Stimulated activated CD8-positive, alpha-beta memory T cell treated with anti-CD3 and anti-CD28 coated beads, Interleukin-7, amount 100 ng/mL, for 24 hours (primary cell): ENCODE measurements at places on chromosomes 11 and 22.

- DNase-seq, result no peak
Measured at GRCh38 chr11:62909107-62909894, 11.9 kb downstream of the CHRM1 start.

GRCh38 chr11:130023204-130023603 is 20.6 kb upstream of the PRDM10 start:
- no peak for DNase-seq

DNA sequence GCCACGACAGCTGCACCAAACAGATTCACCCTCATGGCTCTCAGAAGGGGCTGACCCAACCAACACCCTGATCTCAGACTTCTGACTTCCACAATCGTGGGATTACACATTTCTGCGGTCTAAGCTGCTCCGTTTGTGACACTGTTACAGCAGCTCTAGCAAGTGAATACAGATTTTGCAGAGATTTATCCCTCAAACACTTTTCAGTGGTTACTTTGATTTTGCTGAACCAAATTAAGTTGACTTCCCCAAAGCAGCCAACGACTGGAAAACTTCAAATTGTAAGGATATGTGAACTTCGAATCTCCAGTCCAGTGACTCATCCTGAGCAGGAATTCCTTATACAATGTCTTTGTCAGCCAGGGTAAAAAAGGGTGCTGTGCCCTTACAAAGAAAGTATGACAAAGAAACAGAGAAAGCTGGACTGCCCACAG is 14.8 kb upstream of the INCENP start:
- DNase-seq, result no peak

GRCh38 chr11:72069787-72070251 is 10.5 kb downstream of the NUMA1 start:
- DNase-seq, result no peak

- no peak for DNase-seq
Measured at GRCh38 chr11:32044158-32044863, 46.6 kb upstream of the RCN1 start.

GRCh38 chr11:110838808-110839207 is 126.6 kb upstream of the ARHGAP20 start:
- no peak for DNase-seq

DNA sequence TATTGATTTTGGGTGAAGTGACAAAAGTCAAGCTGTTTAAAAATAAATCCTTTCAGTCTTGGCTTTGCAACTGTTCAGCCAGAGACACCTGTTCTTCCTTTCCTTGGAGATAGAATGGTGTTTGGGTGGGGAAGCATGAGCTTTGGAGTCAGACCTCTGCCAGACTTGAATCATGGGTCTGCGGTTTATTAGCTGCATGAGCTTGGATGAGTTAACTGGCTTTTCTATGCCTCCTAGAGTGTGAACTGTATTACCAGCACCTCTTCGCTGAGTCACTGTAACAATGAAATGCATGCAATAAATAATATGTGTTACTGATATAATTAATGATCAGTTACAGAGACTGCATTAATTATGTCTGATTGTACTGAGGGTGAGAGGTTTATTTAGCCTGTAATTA is 13.5 kb upstream of the MYEOV start:
- no peak for DNase-seq

DNA sequence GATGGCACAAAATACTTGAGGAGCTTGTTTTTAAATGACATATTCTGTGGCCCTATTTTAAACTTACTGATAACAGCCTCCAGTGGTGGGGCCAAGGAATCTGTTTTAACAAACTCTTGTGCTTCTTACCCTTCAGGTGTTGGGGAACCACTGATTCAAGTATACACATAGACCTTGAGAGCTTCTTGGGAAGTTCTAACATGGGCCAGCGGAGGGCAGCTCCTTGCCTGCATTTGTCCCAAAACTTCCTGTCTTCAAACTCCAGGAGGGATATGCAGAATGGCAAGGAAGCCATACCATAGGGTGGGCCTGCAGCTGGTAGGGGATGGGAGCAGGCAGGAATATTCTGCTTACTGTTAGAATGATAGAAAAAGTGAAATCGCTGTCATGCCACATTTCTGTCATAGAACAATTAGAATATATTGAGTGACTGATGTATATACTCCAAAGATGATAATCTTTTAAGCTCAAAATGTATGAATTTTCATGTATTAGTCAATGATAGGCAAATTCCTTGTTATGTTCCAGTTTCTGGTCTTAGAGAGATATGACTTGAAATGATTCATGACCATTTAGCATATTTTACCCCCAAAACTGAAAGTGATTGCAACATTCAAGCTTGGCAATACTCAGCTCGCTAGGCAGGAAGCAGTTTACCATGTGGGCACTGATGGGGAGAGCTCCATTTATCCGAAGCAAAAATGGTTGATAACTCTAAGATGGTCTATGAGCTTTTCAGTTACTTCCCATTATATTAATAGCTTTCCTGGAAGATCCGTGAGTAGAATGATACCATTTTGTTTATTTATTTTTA is 9.2 kb downstream of the EXT2 start:
- DNase-seq, result no peak

- no peak for DNase-seq
Measured at GRCh38 chr11:103875855-103876510, 160.5 kb upstream of the DDI1 start.

DNA sequence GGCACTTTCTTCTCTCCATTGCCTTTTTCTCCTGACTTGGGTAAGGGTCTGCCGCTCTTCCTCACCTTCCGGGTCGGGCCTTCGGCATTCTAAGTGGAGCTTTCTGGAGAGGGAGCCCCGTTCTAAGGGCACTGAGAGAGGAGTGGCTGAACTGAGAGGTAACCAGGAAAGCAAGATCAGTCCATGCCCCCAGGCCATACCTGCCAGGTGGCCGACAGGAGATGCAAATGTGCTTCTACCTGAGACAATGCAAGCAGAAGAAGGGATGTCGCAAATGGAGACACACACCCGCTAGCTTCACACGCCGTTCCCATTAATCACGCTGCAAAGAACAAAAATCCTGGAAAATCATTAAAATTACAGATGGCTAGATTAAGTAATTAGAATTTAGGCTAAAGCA is 156.4 kb upstream of the TBCEL start:
- no peak for DNase-seq

DNA sequence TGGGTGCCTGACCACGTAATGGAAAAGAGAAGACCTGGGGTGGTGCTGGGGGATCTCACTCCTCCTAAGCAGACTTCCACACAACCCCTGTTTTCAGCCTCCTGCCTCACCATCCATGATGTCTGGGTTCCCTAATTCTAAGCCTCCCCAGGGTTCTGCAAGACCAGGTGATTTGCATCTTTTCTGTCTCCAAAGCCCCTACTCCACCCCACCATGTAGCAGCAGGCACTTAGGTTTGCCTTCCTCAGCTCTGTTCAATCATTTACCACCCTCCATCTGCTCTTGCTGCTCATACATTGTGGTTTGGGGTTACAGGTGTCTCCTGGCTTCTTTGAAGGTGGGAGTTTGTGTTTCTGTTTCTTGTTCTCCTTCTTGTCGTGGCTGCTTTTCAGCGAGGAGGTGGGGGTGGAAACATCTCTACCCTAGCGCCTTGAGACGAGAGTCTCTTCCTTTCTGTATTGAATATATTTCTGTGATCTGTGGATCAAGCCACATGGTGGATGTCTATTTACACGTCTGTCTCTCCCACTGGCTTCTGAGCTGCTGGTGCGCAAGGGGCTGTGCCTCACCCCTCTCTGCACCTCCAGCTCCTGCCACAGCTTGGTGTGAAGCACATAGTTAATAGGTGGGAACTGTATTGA is 6.6 kb upstream of the SSTR3 start:
- DNase-seq, result no peak

GRCh38 chr11:3157381-3158130 is 7.6 kb downstream of the OSBPL5 start:
- DNase-seq, result no peak

- DNase-seq, result no peak
Measured at GRCh38 chr22:42462016-42462415, 29.8 kb upstream of the NFAM1 start.

DNA sequence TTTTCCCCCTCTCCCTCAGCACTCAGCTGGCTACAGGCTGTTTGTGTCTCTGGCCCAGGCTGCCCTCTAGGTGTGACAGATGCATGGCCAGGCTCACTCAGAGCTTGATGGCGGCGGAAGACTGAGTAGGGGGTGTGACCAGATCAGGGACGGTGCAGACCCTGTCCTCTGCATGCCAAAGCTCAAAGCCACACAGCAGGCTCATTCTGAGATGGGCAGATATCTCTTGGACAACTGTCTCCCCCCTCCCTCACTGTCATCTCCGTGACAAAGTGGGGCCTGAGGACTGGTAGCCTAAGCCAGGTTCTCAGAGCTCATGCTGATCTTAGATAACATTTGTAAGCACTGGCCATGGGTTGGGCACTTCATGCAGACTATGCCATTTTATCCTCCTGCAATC is 231.3 kb downstream of the DSCAML1 start:
- DNase-seq, result no peak
